Head of caudate nucleus (tissue), 42 donors: ENCODE measurements at places on chromosomes 7 and 10.

DNA sequence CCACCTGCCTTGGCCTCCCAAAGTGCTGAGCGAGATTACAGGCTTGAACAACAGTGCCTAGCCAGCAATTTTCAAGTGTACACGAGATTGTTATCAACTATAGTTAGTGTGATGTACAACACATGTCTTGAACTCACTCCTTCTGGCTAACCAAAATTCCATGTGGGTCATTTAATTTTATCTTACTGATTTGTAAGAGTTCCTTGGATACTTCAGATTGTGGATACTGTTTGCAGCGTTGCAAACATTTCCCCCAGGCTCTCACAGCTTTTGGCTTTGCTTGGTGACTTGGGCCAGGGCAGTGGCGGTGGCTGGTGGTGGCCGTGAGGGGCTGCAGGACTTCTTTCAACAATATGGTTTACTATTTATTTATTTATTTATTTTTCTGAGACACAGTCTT, 8.5 kb upstream of the TMEM270 start:
- DNase-seq, result no peak

DNA sequence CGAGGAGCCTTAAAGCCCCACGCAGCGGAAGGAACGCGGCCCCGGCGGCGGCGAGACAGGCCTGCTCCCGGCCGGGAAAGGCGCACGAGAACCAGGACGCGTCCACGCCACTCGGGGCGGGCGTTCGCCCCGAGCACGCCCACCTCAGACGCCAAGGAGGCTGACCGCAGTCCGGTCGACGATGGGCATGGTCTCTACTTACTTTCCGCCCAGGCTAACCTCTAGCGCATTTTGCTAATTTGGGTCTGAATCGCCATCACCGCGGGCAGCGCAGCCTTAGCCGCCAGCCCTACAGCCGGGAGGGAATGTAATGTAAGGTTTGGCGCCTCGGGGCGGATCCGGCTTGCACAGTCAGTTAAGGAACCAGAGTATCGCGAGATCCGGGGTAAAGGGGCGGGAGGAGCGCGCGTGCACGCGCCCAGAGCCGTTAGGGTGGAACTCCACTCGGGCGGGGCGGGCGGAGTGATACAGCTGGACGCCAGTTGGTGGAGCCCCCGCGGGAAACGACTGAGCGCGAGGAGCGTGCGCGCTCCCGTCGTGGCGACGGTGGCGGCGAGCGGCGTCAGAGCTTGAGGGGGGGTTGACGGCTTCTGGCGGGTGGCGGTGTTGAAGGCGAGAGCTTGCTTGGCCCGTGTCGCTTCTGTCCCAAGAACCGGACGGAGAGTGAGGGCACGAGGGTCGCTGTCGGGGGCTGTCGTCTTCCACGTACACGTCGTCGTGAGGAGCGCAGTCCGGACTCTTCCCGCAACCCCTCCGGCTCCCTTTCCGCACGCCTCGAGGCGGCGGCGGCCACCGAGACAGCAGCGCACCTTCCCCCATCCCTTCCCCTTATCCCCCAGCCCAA, at the start of gene LUC7L2:
Gene LUC7L2 (plus strand): TSS at position 529 of the 844 bp plus-strand sequence. CDS start 368 bp downstream, outside the sequence.
- peak; percentile 100 for DNase-seq

DNA sequence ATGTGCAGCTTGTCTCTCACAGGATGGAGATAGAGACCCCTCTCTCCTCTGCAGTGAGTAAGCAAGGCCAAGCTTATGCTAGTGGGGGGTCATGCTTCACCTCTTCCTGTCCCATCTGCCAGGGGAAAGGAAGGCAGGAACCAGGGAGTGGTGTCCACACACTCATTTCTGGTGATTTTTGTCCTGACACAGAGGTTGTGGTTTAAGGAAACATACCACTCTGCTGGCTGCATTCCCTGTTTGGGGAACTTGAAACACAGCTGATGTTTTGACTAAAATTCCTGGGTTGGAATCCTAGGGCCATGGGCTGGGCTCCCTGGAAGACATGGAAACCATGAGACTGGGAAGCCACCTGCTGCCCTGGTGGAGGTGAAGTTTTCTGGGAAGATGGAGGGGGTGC, 21.4 kb downstream of the C10orf120 start:
- DNase-seq, result no peak

- DNase-seq, result peak; percentile 57
Observed at GRCh38 chr10:58952747-58953466, 223.5 kb upstream of the PHYHIPL start.

DNA sequence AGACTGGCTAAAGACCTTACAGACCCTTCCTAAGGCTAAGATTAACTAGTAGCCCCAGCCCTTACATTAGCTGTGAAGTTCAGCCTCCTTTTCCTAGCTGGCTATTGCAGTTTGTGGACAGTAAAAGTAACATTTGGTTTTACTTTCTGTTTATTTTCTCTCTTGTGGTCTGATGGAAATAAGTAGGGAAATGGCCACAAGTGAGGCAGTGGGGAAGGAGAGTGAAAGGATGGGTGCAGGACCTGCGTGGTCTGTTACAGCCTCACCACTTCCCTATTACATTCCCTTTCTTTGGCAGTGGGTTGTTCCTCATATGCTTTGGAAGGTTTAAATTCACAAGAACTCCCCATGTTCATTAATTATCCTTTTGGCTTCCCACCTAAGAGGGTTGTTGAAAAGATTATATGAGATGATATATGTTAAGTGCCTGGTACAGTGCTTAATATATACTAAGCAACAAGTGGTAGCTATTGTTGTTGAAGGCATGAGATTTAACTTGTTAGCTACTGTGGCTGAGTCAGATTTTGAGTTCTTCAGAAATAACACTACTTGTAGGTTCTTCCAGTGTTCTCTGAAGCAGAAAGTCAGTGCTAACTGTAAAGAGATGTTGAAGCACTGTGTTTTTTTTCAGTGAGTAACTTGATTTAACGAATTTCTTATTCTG, 181.7 kb downstream of the ST7 start:
- DNase-seq, result no peak

- no peak for DNase-seq
Observed at GRCh38 chr7:31458203-31458602, 55.7 kb upstream of the ITPRID1 start.

GRCh38 chr10:88019753-88020152, 156.3 kb downstream of the PTEN start:
- DNase-seq, result no peak

- peak; percentile 7 for DNase-seq
Observed at GRCh38 chr10:103451831-103452505, at the start of gene CALHM2. CALHM2 (minus strand) TSS chr10:103452370; CDS start chr10:103449941, 2,429 bp downstream.

- DNase-seq, result no peak
Observed at GRCh38 chr10:87674943-87675342, 15.3 kb downstream of the PAPSS2 start.

DNA sequence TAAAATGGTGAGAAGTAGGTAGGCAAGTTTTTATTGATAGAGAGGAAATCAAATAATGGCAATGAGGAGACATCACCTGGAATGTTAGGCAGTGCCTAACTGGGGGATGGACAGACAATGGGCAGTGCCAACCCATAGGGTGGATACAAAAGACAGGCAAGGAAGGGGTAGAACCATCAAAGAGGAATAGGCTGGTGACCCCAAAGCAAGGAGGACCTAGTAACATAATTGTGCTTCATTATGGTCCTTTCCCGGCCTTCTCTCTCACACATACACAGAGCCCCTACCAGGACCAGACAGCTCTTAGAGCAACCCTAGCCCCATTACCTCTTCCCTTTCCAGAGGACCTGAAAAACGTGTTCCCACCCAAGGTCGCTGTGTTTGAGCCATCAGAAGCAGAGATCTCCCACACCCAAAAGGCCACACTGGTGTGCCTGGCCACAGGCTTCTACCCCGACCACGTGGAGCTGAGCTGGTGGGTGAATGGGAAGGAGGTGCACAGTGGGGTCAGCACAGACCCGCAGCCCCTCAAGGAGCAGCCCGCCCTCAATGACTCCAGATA, 30.0 kb downstream of the PRSS2 start:
- DNase-seq, result no peak

GRCh38 chr7:50270531-50271018, 33.9 kb upstream of the IKZF1 start:
- DNase-seq, result no peak

GRCh38 chr7:26853788-26854393, 10.5 kb downstream of the SKAP2 start:
- no peak for DNase-seq

DNA sequence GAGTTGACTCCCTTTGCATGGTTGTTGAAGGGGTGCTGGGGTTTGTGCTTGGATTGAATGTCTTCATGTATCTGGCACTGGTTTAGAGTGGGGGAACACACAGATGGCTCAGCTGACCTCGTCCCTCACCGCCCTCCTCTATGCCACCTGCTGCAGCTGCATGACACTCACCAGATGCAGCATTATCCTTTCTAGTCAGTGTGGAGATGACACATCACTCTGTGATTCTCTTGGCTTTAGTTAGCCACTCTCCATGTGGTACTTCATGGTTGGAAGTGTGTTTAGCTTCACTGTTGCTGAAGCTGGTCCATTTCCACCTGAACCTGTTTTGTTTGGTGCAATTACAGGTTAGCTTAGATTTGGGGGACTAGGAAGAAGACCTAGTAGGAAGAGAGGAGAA, 56.3 kb upstream of the BMPER start:
- DNase-seq, result no peak

DNA sequence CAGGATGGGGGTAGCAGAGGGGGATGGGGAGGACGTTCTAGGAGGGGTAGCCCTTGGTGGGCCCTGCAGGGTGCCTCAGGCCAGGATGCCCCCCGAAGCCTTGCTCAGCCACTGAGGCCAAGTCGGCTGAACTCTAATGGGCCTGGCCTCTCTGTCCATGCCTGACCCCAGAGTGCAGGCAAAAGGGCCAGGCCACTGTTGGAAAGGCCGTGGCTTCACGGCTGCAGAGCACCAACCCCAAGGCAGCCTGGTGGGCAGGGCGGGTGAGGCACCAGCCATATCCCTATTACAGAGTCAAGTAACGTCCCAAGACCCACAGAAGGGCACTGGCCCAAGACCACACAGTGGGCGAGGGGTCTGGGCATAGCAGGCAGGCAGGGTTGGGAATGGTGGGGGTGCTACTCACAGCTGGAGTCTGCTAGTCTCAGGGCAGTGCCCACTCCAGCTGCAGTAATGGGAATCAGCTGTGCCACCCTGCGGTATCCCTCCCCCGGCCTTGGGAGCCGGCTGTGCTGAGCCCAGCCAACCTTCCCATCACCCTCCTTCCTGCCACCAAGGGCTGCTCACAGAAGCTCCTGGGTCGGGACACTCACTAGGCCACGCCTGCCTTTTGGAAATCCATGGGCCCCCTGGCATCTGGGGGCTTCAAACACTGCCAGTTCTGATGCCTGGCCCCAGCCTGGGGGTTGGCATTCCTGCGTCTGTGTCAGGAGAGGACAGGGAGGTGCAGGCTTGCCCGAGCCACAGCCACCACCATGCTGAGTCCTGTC, 4.0 kb upstream of the LFNG start:
- DNase-seq, result no peak

DNA sequence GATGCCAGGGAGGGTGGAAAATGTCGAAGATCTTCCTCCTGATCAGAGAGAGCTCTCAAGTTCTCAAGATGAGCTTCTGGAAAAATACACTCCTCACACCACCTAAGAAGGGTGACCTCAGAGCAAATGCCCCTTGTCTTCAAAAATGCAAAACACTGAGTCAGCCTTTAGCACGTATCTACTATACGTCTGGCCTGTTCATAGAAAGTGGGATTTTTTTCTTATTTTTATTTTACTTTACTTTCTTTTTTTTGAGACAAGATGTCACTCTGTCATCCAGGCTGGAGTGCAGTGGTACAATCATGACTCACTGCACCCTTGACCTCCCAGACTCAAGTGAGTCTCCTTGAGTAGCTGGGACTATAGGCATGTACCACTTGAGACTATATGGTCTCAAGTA, 57.1 kb downstream of the AFAP1L2 start:
- no peak for DNase-seq

- peak; percentile 80 for DNase-seq
Observed at GRCh38 chr7:43108255-43109011, 4.0 kb upstream of the HECW1 start.

DNA sequence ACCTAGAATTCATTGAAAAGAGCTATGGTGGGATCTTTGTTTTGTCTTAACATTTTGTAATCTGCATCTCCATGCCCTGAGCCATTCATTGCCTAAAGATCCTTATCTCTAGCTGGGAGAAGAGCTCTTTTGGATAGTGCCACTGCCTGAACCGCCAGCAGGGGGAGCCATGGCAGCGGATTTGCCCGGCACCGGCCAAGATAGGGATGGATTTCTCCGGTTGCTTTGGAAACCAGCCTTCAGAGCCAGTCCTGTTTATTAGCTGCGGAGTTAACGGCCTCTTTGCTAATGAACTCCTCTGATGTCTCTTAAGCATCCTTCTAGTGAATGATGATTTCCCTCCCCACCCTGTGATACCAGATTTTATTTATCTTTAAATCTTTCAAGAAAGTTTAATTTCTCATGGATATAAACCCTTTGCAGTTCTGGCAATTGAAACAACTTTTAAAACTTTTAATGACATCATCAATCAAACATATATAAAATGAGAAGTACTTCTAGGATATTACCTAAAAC, 58.2 kb upstream of the LYZL2 start:
- peak; percentile 86 for DNase-seq

DNA sequence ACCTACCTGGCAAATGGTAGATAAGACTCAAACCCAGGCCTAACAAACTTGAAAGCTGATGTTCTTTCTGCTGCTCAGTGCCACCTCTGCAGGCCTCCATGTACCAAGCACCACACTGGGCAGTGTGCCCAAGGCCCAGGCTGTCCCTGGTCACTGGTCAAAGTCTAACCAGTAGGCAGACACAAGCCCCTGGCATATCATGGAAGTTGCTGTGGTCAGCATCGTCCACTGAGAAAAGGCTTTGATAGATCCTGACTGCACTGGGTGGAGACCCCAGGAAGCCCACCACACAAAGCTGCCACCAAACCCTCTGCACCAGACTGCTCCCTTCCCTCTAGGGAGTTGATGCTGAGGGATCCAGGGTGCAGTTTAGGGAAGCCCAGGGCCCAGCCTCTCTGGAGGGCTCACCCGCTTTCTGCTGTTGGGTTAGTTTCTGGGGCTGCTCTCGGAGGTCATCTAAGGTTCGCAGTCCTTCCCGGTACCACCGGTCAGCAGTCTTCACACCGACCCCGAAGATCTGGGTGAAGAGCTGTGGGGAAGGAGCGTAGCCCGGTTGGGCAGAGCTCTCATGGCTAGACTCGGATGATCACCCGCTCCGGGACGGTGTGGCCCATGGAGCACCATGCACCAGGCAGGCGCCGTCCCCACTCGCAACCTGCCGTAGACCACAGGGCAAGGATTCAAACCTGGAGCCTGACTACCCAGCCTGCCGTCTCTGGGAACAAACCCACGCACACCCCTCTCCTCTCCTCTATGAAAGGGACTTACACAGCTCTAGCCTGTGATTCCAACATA, 6.0 kb downstream of the POLM start:
- DNase-seq, result no peak

DNA sequence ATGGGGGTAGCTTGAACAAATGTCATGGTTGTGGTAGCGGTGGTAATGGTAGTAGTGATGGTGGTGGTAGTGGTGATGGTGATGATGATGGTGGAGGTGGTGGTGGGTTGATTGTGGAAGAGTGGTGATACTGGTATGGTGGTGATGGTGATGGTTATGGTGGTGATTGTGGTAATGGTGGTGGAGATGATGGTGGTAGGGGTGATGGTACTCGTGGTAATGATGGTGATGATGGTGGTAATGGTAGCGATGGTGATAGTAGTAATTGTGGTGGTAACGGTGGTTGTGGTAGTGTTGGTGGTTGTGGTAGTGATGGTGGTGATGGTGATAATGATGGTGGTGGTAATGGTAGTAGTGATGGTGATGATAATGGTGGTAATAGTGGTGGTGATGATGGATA, 65.7 kb upstream of the SDK1 start:
- DNase-seq, result no peak

GRCh38 chr10:14244147-14244546, 86.6 kb downstream of the FRMD4A start:
- no peak for DNase-seq
